NCI-H69 (cell line): ENCODE measurements at places on chromosomes 3 and 15.

- peak; percentile 36 for DNase-seq
These were observed 209.5 kb upstream of the SUCLG2 start for GRCh38 chr3:67863869-67864268.

DNA sequence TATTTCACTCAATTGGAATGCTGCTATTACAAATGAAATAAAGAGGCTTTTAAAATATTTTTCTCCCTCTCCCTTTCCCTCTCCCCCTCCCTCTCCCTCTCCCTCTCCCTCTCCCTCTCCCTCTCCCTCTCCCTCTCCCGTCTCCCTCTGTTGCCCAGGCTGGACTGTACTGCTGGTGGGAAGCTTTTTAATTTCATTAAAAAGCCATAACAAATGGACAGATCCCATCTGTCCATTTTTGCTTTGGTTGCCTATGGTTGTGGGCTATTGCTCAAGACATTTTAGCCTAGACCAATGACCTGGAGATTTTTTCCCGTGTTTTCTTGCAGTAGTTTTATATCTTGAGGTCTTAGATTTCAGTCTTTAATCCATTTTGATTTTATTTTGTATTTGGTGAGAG, 107.2 kb upstream of the LRRC3B start:
- no peak for DNase-seq

DNA sequence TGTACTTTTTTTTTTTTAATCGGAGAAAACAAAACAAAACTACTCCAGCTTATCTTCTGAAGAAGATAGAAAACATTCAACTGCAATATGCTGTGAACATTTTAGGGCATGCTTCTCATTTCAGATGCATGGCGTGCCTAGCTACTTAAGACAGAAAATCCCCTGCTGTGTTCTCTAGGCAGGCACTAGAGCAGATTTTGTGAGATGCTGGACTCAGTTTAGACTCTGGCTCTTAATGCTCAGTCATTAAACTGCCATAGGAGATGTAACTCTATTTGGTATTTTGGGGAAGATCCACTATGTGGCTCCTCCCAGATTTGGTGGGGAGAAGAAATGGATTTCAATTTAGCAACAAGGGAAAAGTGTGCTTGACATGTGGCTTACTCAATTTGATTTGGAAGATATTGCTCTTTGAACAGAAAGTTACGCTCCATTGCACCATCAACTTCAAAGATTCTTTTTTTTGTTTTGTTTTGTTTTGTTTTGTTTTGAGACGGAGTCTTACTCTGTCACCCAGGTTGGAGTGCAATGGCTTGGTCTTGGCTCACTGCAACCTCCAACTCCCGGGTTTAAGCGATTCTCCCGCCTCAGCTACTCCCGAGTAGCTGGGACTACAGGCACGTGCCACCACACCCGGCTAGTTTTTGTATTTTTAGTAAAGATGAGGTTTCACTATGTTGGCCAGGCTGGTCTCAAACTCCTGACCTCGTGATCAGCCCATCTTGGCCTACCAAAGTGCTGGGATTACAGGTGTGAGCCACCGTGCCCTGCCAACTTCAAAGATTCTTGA, 62.0 kb upstream of the LEKR1 start:
- DNase-seq: no peak

GRCh38 chr3:113552851-113553250, 20.5 kb downstream of the SIDT1 start:
- peak; percentile 3 for DNase-seq

DNA sequence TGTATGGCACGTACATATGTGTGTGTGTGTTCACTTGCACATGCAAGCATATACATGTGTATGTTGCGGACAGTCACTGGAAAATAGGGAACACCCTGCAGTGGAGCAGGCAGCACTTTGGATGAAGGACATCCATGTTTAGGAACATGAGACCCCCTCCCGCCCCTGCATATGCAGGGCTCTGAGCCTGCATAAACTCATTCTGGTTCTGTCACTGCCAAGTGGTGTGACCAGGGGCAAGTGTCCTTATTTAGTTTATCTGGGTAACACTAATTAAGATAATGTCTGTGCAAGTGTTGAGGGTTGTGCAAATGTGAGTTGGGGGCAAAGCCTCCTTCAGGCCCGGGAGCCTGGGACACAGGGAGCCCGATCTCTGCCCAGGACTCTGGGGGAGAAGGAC, 105.7 kb downstream of the CORO2B start:
- no peak for DNase-seq

DNA sequence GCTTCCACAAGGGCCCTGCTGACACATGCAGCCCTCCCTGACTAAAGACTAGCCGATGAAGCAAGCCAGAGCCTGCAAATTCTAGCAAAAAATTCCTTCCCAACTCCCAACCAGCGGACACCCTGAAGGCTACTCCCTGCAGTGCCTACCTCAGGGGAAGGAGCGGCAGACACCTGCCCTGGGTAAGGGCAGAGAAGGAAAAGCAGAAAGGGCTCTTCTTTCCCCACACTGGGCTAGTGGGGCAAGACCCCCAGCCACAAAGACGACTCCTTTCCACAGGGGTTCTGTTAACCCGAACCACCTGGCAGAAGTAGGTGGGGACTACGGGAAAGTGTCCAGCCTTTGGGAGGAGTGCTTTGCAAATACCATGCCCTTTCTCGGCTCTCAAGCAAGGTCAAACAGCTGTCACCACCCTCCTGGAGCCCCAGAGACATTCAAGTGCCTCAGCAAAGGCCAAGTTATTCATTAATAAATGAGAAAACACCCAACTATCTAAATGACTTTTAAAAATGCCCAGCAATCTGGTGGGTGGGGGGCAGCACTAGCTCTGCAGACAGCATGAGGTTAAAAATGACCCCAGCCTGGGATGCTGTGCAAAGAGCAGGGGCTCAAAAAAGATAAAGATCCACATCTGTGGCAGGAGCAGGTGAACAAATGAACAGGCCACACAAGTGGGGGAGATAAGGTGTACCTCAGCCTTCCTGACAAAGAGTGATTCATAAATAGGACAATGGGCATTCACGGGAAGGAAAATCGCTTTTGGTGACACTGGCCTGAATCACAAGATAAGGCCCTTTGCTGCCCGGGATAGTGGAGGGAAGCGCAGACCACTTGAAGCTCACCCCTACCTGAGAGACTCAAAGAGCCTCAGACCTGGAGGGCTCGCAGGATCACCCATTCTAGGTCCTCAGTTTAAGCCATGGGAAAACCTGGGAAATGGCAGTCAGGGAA, 33.0 kb downstream of the CCDC12 start:
- no peak for DNase-seq

GRCh38 chr15:63077952-63078351, 35.4 kb downstream of the TPM1 start:
- DNase-seq: peak; percentile 39

DNA sequence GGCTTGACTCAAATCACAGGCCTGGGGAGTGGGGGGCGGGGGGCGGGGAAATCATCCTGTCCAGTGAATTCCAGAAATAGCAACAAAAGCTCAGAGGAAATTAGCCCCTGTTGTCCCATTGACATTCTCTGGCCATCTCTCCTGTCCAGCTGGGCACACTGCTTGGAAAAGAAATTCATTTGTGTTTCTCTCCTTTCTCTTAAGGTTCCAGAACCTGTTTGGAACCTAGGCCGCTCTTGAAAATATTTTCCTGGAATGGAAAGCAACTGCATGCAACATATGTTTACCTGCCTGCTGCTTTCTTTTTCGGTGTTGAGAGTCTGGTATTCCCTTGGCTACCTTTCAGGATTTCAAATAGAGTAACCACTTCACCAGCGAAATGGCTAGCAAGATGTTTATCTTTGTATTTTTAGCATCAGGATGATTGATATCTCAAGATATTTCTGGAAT, 169.0 kb downstream of the GHSR start:
- peak; percentile 50 for DNase-seq
